ENCODE measurements at places on chromosomes 3 and 15. TPM values are rescaled to one million over a fixed set of nuclear protein-coding genes. Genes with fewer than 3 reads are reported as not detected.

GRCh38 chr15:58608129-58608590, 141.3 kb downstream of the ADAM10 start:
- no peak for DNase-seq

- no peak for DNase-seq
Measured at GRCh38 chr3:98581474-98581873, 11.9 kb downstream of the CPOX start.

DNA sequence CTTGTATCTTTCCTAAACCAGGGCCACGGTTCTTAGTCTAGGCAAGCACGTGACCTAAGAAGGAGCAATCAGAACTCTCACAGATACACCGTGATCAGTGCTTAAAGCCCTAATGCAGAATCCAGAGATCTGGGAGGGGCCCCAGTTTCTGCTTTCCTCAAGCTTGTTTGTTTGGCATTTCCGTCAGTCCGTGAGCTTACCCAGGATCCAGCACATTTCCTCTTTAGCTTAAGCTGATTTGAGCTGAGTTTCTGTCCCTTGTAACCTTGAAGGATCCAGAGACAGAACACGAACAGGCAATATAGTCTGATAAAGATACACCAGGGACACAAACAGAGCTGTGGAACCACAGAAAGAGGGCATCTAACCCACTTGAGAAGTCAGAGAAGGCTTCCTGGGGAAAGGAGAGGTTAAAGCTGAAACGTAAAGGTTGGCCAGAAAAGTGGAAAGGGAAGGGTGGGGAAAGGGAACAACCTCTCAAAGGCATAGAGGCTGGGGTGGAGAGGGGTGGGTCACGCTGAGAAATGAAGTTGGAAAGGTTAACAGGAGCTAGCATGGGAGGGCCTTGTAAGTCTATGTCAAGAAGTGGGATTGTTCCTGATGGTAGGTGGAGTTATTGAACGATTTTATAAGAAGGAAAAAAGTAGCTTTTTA, 42.1 kb upstream of the RARB start:
- no peak for DNase-seq

DNA sequence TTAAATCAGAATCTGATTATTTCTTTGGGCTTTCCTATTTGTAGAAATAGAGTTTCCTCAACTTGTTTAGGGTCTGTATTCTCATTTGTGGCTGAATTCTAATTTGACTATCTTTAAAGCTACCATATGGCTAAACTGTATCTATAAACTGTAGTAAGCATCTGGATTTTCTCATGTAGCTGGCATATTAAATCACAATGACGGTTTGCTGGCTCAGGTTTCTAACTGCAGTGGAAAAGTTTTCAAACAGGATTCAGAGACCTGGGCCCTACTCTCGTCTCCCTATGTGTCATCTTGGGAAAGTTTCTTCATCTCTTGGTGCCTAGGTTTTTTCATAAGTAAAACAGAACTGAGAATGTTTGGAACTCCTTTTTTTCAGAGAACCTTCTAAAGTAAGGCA, 68.3 kb downstream of the GALK2 start:
- no peak for DNase-seq

DNA sequence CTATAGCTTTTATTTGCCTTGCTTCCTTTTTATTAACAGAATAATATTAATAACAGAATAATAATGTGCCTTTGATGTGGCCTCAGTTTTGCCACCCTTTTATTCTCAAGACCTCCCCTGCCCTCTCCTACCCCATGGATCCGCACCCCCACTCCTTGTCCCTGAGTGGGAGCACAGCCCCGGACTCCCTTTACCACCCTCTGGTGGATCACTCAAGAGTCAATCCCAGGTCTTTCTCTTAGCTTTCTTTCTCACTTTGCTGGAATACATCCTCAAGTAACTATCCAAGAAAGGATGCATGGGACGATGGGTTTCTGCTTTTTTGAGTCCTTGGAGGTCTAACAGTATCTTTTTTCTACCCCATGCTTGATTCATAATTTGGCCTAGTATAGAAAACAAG, 63.4 kb downstream of the KLF13 start:
- DNase-seq, result no peak

DNA sequence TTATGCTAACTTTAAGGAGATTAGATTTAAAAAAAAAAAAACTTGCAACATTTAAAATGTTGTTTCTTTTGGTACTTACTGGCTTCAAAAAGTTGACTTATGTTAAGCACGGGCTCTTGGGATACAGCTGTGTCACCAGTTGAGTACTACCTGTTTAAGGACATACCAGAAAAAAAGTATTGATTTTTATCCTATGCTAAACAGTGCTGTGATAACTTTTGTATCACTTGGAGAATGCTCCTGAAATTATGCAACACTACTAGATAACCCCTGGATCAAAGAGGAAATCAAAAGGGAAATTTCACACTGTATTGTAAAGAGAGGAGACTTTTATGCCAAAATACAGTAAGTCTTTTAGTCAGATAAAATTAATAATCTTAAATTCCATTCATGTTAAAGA, 77.7 kb downstream of the SLMAP start:
- DNase-seq, result no peak

- DNase-seq, result no peak
Measured at GRCh38 chr15:69784798-69785566, 312.7 kb downstream of the TLE3 start.

- DNase-seq, result peak; percentile 61
Measured at GRCh38 chr3:168096210-168096652, 507 bp upstream of the GOLIM4 start.

DNA sequence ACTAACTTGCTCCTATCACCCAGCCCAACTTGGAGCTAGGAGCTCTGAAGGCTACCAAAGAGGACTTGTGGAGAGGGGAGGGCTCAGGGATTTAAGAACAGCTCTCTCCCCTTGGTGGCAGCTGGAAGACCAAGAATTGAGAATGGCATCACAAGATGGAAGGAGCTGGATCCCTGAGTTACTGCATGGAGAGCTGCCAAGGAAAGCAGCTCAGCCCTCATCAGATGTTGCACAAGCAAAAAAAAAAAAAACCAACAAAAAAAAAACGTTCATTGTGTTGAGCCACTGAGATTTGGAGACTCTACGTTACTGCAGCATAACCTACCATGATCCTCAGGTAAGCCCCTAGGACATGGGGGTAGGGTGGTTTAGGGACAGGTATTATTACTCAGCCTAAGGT, 41.0 kb downstream of the ITGB5 start:
- no peak for DNase-seq

DNA sequence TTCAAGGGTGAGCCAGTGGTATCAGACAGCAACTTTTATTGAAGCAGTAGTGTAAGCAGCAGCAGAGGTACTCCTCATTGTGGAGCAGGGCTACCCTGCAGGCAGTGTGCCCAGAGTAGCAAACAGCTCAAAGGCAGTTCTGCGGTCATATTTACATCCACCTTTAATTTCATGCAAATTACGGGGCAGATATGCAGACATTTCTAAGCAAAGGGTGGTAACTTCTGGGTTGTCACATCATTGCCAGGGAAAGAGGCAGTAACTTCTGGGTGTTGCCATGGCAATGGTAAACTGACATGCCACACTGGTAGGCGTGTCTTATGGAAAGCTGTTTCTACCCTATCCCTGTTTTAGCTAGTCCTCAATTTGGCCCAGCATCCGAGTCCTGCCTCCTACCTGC, 46.5 kb upstream of the CLDN18 start:
- DNase-seq, result no peak

- DNase-seq, result no peak
Measured at GRCh38 chr3:23162934-23163333, 40.2 kb upstream of the UBE2E2 start.

- no peak for DNase-seq
Measured at GRCh38 chr15:56960116-56960515, 41.7 kb downstream of the TCF12 start.

- DNase-seq, result no peak
Measured at GRCh38 chr3:127735767-127736693, 63.3 kb downstream of the ABTB1 start.

- DNase-seq, result no peak
Measured at GRCh38 chr3:59262076-59262498, 212.3 kb upstream of the CFAP20DC start.

- no peak for DNase-seq
Measured at GRCh38 chr15:49155834-49156627, 632 bp upstream of the COPS2 start.

DNA sequence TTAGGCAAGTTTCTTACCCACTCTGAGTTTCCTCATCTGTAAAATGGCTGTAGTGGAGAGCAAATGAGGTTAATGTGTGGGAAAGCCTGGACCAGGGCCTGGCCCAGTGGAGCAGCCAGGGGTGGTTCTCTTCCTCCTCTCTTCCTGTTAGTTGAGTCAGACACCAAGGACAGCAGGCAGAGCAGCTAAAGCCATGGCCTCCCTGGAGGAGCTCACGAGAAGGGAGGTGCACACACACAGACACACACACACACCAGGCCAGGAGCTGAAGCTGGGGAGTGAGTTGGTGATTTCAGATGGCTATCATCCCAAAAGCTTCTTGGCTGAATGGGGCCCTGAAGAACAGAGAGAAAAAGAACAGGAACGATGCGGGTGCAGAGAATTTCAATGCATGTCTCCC, 33.2 kb upstream of the TSPAN3 start:
- DNase-seq, result no peak

GRCh38 chr3:42529468-42529867, 27.0 kb downstream of the VIPR1 start:
- DNase-seq, result no peak

DNA sequence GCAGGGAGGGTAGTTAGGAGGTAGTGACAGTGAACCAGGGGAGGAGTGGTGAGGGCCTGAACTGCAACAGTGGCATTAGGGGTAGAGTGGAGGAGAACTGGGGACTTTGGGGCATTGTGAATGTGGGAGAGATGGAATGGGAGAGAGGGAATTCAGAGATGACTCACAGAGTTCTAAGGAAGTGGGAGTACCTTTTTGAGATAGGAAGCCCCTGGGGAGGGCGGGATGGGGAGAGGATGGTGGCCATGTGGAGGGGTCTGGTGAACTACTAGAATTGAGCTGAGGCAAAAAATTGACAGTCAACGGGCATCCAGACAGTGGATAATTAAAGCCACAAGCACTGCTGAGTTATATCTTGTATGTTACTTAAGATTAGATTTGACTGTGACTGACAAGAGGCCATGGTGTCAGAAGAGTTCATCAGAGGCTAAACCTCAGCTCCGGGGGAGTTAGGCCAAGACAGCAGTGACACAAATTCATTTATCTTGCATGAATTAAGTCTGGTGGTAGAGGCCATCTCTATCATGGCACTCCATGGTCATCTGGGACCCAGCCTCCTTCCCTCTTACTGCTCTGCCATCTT, 34.0 kb downstream of the PLEKHO2 start:
- peak; percentile 3 for DNase-seq

DNA sequence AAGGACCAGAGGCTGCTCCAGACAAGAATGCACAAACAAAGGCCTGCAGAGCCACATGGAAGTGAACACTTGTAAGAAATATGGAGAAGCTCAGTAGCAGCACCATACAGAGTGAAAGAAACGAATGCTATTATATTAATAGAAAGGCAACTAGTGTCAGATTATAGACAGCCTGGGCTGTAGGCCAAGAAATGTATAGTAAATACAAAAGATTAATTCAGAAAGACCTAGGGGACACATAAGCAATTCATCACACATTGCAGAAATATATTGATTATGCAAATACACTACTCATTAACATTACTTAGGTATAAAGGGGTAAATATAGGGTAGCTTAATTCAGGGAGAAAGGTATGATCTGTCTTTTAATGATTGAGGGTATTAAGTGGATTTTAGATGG, 69.5 kb upstream of the GUCA1C start:
- no peak for DNase-seq

DNA sequence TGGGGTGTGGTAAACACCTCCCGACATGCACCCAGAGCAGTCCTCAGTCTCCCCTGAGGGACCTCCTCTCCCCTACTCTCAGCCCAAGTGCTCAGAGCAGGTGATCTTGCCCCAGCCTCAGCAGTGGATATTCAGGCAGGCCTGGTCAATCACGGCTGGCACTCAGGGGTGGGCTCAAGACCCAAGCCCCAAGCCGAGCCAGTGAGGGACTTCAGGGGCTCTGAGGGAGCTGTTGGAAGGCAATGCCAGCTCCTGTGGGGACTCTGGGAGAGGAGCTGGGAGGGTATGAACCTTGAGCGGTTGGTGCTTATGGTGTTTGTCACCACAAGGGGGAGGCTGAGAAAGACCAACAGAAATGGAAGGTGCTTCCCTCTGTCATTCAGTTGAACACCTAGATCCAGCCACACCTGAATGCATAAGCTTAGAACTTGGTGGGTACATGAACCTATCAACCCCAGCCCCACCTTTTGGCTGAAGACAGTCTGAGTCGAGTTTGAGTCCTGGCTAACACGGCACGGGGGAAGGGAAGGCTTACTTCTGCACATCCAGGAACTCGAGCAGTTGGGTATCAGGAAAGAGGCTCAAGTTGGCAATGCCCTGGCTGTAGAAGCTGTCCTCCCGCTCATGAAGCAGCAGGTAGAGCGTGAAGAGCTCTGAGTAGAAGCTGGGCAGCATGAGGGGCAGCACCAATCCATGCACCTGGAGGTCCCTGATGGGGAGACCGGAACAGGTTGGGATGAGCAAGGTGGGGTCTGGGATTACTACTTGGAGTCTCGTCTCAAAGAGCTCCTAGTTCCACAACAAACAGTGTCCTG, 19.2 kb downstream of the ALS2CL start:
- DNase-seq, result no peak

DNA sequence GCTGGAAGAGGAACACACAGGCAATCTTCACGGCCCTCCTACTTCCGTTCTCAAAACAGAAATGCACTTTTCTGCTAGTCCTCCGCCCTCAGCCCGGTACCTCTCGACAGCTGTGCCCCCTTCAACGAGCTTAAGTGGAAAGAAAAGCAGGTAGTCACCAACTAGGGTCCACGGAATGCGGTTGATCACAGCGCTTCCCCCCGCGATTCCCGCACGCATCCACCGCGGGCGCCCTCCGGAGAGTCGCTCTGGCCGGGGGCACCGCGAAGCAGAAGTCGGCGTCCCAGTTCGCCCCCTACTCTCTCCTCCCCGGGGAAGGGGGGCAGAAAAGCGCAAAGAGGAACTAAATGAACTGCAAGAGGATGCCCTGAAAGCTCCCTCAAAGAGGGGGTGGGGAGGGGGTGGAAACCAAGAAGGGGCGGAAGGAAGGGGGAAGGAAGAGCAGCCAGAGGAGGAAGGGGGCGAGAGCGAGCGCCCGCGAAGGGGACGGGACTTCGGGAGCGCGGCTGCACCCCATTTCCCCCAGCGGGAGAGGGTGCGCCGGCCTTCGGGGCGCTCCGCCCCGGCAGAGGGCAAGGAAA, 738 bp downstream of the ACAP2 start:
- DNase-seq, result peak; percentile 73

- DNase-seq, result peak; percentile 63
Measured at GRCh38 chr15:40333922-40334492, 6.7 kb downstream of the CCDC9B start.

GRCh38 chr3:101413656-101414055, 93.3 kb upstream of the IMPG2 start:
- DNase-seq, result no peak

PARP3 gene
- 14.3 TPM for total RNA-seq

FYTTD1 gene
- total RNA-seq, result 143 TPM

CLDN18 gene
- not detected for total RNA-seq

ASB7 gene
- total RNA-seq, result 5.1 TPM

DPP8 gene
- total RNA-seq, result 37.1 TPM

Measured in psoas muscle (tissue), 8 donors.